ENCODE measurements at places on chromosomes 2 and 18.

DNA sequence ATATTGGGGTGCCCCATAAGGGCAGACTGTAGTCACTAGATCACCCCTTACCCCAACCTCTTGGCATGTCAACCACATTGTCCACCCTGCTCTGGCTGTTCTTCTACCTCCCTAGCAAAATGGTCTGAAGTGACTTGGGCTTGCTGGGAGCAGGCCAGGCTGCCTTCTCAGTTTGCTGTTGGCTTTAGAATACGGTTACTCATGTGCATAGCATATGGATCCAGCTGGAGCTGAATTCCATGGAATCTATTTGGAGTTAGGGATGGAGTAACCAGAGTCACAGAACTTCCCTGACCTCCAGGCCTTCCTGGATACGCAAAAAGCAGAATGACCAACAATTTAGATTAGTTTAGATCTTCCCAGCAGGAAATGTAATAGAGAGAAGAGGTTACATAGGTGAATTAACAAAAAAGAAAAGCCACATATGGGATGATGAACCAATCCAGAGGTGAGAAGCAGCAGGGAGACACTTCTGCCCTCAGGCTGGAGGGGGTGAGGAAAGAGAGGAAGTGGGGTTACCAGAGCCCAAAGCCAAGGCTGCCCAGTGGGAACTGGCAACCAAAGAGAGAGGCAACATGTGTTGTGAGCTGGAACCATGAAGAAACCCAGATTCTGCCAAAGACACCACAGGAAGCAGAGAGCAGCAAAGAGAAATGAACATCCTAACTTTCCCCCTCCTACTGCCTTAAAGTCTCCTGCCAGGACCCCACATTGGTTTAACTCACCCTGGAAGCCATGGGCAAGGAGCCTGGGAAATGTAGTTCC, 26.1 kb downstream of the PKDCC start:
- DNase-seq: no peak

- no peak for DNase-seq
Measured at GRCh38 chr18:74166386-74166785, 18.1 kb downstream of the TIMM21 start.

DNA sequence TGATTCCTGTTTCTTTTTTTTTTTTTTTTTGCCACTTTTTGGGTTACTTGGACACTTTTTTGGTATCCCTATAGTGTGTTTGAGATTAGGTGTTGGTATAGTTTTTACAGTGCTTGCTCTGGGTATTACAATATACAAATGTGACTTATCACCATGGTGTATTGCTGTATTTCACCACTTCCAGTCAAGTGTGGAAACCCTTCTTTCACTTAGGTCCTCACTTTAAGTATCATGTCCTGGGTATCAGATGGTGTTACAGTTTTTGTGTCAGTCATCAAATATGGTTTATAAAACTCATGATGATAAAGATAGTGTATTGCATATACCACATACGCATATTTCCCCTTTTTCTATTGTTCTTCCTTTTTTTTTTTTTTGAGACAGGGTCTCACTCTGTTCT, 1.8 kb downstream of the ATP9B start:
- DNase-seq: no peak

DNA sequence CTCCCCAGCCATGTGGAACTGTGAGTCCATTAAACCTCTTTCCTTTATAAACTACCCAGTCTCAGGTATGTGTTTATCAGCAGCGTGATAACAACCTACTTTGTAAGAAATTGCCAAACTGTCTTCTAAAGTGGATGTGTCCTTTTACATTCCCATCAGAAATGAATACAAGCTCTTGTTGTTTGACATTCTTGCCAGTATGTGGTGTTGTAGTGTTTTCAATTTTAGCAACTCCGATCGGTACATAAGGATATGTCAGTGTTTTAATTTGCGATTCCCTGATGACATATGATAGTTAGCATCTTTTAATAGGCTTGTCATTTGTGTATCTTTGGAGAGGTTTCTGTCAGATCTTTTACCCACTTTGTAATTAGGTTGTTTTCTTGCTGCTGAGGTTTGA, 1156.3 kb upstream of the CRIM1 start:
- DNase-seq: no peak

DNA sequence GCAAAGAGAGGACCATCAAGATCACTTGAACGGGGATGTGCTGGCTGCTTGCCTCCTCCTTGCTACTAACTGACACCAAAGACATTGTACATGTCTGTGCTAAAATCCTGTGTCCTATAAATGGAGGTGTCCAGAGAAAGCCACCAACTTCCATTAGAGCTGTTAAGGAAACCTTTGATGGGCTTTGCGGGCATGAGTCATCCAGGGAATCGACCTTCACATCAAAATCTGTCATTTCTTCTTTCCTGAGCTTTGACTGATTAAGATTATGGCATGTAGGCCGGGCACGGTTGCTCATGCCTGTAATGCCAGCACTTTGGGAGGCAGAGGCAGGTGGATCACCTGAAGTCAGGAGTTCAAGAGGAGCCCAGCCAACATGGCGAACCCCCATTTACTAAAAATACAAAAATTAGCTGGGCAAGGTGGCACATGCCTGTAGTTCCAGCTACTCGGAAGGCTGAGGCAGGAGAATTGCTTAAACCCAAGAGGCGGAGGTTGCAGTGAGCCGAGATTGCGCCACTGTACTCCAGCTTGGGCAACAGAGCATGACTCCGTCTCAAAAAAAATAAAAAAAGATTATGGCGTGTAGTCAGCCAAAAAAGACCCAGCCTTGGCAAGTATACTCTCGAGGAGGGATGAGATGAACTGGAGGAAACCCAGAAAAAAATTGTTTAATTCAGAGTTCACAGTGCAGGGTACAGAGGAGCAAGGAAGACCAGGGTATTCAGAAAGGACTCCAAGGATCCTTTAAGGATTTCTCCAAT, 115.8 kb downstream of the CABLES1 start:
- DNase-seq: no peak

DNA sequence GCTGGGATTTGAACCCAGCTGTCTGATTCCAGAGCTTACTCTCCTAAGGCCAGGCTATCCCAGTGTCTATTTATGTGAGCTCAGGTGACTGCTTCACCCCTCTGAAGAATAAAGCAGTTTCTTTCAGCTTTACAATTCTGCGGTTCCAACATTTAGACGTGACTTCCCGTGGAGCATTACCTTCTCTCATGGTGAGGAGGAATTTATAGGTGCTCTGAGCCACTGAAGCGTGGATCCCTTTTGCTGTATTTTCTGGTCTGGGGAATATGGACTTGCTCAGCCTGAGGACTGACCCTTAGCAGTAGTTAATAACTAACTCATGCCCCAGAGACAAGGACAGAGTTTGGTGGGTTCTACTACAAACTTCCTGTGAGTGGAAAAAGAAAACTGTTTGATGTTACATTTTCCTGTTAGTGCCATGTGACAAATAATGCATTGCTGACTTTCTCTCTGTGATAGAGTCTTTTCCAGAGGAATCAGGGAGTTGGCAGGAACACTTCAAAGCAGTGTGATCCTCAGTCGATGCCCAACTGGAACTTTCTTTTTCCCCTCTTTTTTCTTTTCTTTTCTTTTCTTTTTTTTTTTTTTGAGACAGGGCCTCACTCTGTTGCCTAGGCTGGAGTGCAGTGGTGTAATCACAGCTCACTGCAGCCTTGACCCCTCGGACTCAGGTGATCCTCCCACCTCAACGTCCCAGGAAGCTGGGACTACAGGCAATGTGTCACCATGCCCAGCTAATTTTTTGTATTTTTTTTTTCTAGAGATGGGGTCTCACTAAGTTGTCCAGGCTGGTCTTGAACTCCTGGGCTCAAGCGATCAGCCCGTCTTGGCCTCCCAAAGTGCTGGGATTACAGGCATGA, 21.9 kb downstream of the CASP10 start:
- DNase-seq: no peak

Data from stimulated activated CD4-positive, alpha-beta T cell treated with anti-CD3 and anti-CD28 coated beads, Interleukin-4, amount 100 ng/mL, for 24 hours (primary cell).